ENCODE measurements at places on chromosomes 5 and 9.

DNA sequence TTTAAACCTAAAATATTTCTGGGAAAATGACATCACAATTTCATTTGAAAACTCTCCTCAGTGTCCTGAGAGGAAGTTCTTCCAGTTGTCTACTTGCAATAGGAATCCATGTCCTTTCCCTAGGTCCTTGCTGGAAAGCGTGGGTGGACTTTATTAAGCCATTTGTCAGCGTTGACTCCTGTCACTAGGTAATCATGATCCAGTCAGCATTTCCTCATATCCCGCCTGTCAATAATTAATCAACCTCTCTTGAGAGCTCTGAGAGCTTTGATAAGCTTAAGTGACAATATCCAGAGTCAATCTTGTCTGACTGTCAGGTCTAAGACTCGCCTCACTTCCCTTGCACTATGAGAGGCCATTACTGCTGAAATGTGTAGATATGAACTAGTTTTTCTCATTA, 107.2 kb upstream of the SLIT3 start:
- DNase-seq: no peak

- DNase-seq: no peak
Measured at GRCh38 chr9:75953218-75953617, 62.7 kb downstream of the PCSK5 start.

GRCh38 chr9:95494022-95494415, 22.8 kb downstream of the PTCH1 start:
- peak; percentile 87 for DNase-seq

GRCh38 chr5:62722360-62722759, 143.7 kb downstream of the LRRC70 start:
- no peak for DNase-seq

- DNase-seq: no peak
Measured at GRCh38 chr5:149419859-149420544, 40.9 kb upstream of the IL17B start.

- DNase-seq: no peak
Measured at GRCh38 chr5:161138751-161139455, 286.9 kb upstream of the ATP10B start.

DNA sequence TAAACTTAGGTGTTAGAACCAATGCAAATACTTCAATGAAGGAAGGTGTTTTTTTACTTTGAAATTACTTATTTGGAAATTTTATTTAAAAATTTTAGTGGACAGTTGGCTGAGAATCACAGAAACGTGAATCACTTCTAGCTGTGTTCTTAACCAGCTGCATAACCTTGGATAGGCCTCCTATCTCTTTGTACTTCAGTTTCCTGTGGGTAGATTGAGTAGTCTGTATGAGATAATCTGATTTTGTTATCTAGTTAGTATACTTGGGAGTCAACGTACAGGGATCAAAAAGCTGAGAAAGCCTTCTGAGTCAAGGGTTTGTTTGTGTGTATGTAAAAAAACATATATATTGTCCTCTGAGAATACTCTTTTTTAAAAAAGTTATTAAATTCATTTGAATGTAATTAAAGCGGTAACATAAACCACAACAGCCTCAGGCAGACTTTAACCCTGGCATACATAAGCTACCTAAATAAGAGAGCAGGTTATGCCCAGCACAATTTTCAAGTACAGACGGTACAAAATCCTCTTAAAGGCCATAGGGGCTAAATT, 38.1 kb upstream of the ZCCHC7 start:
- DNase-seq: no peak

GRCh38 chr9:97484134-97484533, 17.3 kb upstream of the TMOD1 start:
- no peak for DNase-seq

DNA sequence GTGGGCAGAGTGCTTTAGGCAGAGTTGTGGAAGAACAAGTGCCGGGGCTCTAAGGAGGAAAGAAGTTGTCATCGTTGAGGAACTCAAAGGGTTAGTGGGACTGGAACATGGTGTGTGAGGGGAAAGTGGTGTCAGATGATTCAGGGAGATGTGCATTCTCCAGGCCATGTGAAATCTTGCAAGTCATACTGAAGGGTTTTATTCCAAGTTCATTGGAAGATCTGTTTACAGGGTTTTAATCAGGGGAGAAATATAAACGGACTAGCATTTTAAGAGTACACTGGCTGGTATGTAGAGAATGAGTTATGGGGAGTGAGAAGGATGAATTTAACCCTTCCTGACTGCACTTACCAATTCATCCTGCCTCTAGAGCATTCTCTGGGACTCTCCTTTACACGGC, 49.3 kb downstream of the NR2F1 start:
- DNase-seq: no peak

GRCh38 chr9:131228988-131229387, 47.3 kb downstream of the FAM78A start:
- no peak for DNase-seq

- no peak for DNase-seq
Measured at GRCh38 chr5:104952876-104953275, 1390.3 kb upstream of the NUDT12 start.

DNA sequence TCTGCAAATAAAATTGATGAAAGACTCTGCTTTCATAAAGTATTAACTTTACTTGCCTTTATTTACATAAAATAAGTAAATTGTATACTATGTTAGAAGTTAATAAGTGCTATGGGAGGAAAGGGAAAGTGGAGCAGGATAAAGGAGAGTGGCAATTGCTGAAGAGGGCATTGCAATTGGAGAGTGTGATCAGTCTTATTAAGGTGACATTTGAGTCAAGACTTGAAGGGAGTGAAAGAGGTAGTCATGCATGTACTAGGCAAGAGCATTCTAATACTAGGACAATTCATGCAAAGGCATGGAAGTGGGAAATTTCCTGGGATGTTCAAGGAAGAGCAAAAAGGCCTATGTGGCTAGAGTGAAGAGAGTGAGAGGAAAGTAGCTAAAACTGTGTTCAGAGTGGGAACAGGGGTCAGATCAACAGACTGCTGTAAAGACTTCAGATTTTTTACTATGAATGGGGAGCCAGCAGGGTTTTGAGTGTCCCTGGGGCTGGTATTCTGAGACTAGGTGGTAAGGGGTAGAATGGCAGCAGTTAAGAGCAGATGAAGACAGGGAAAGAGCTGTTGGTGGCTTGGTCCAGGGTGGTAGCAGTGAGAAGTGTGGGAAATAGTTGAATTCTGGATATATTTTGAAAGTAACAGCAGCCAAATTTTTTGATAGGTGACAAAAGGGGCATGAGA, 182.3 kb upstream of the RIOK2 start:
- no peak for DNase-seq

GRCh38 chr5:42648036-42648435, 108.6 kb upstream of the CCDC152 start:
- no peak for DNase-seq

Measured in NCI-H1092 (cell line).